Bronchial epithelial cell (primary cell): ENCODE measurements at places on chromosomes 3 and 15. TPM values are rescaled to one million over a fixed set of nuclear protein-coding genes. Genes with fewer than 3 reads are reported as not detected.

The C3orf18 gene
- total RNA-seq, result 1.2 and 3.2 TPM in 2 replicates

The SENP8 gene
- total RNA-seq, result 1.1 and 2.3 TPM in 2 replicates

The LRTM1 gene
- not detected in 2 replicates for total RNA-seq

The RIOX2 gene
- 36.4 and 40.3 TPM in 2 replicates for total RNA-seq

The CCR9 gene
- total RNA-seq, result not detected in 2 replicates

The CCR2 gene
- total RNA-seq, result 0.13 TPM in 1 of 2 replicates, not detected in the other

The ERC2 gene
- total RNA-seq, result under 0.01 and 0.13 TPM in 2 replicates

The SPG21 gene
- 72.6 and 95.8 TPM in 2 replicates for total RNA-seq

The SLC22A13 gene
- 0.77 and 0.79 TPM in 2 replicates for total RNA-seq

The SKOR1 gene
- under 0.01 TPM in 2 replicates for total RNA-seq

The TUSC7 gene
- not detected in 2 replicates for total RNA-seq

The TMEM212 gene
- total RNA-seq, result not detected in 2 replicates

The UMPS gene
- 21.8 and 31.3 TPM in 2 replicates for total RNA-seq

The TRNT1 gene
- total RNA-seq, result 14.5 and 15.4 TPM in 2 replicates

The CXCR6 gene
- total RNA-seq, result not detected in 2 replicates

The DLL4 gene
- total RNA-seq, result 0.13 TPM in 1 of 2 replicates, not detected in the other

The UNC13C gene
- 0.26 and 0.64 TPM in 2 replicates for total RNA-seq

The GPR87 gene
- total RNA-seq, result 56.9 and 64.5 TPM in 2 replicates

The GOLGA8J gene
- total RNA-seq, result not detected in 2 replicates

The REC114 gene
- total RNA-seq, result not detected in 2 replicates

The MAGEL2 gene
- total RNA-seq, result not detected in 2 replicates

The GAP43 gene
- total RNA-seq, result not detected in 2 replicates

The UBXN7 gene
- 11.8 and 17.0 TPM in 2 replicates for total RNA-seq

The EPHA3 gene
- under 0.01 TPM in 2 replicates for total RNA-seq

The PXYLP1 gene
- total RNA-seq, result 8.6 and 9.0 TPM in 2 replicates
